ENCODE measurements at places on chromosomes 11 and 22. TPM values are rescaled to one million over a fixed set of nuclear protein-coding genes. Genes with fewer than 3 reads are reported as not detected.

DNA sequence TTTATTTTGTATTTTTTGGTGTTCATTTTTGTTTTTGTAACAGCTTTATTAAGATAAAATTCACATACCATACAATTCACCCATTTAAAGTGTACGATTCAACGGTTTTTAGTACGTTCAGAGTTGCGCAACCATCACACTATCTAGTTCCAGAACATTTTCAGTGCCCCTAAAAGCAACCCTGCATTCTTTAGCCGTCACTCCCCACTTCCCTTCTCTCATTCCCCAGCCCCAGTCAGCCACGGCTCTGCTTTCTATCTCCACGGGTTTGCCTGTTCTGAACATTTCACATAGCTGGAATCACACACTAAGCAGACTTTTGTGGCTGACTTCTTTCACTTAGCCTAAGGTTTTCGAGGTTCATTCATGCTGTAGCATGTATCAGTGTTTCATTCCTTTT lies 9.6 kb upstream of the KCNQ1OT1 start:
- no peak for DNase-seq
- H3K4me3 ChIP-seq = no peak overlapping the region
- no peaks in the 10 kb centered on the region for H3K4me1 ChIP-seq

The IL10RA gene
- total RNA-seq = 10.2 TPM

- H3K4me3 ChIP-seq = no peak overlapping the region
- DNase-seq = no peak
- H3K27ac ChIP-seq = no peak overlapping the region
- H3K27me3 ChIP-seq = no peaks in the 10 kb centered on the region
Measured at GRCh38 chr22:33747576-33748180, 172.6 kb downstream of the LARGE1 start.

The SLC2A11 gene
- 23.6 TPM for total RNA-seq

GRCh38 chr11:133619973-133620372 lies 87.7 kb upstream of the OPCML start:
- H3K27me3 ChIP-seq = no peaks in the 10 kb centered on the region
- H3K4me3 ChIP-seq = no peak overlapping the region
- no peak for DNase-seq
- H3K27ac ChIP-seq = no peak overlapping the region
- no peaks in the 10 kb centered on the region for H3K4me1 ChIP-seq
- no peaks in the 10 kb centered on the region for H3K36me3 ChIP-seq

The OR8G5 gene
- not detected for total RNA-seq

The PGA4 gene
- 120 TPM for total RNA-seq

The FGF3 gene
- total RNA-seq = not detected

GRCh38 chr11:9982127-9982795 lies 311.8 kb downstream of the SBF2 start:
- no peaks in the 10 kb centered on the region for H3K4me1 ChIP-seq
- no peak overlapping the region for H3K27ac ChIP-seq
- H3K27me3 ChIP-seq = no peaks in the 10 kb centered on the region
- H3K36me3 ChIP-seq = no peaks in the 10 kb centered on the region

DNA sequence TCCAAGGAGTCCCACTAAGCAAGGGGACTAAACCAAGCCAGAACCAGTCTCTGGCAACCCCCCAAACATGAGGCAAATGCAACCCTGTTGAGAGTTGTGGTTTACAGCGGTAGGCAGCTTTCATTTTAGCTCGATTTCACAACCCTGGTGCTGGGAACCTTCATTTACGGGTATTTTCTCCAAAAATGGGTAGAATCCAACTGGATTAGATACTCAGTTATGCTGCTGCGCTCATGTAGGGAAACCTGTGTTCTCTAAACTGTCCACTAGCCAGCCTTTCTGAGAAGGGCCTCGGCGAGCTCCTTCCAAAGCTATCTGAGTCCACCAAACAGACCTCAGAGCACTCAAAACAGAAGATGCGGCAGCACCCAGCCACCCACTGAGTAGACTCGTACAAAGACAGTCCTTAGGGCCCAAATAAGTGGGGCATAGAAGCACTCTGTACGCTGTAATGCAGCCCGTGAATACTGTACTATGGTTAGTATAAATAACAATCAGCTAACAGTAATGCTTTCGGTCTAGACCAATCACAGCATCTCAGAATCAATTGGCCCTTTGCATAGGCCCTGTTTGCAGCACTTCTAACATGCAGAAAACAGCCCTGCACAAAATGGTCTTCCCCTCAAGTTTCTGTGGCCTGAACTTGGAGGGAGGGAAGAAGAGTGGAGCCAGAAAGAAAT lies 104.7 kb downstream of the ETS1 start:
- DNase-seq = no peak
- H3K27ac ChIP-seq = no peak overlapping the region
- peaks cover 7% of the 10 kb centered on the region for H3K4me1 ChIP-seq
- H3K36me3 ChIP-seq = no peaks in the 10 kb centered on the region
